Bronchus fibroblast of lung (primary cell): ENCODE measurements at places on chromosomes 2 and 18. TPM values are rescaled to one million over a fixed set of nuclear protein-coding genes. Genes with fewer than 3 reads are reported as not detected.

Gene KATNAL2
- 1.5 and 1.7 TPM in 2 replicates for total RNA-seq

Gene OTOS
- not detected in 2 replicates for total RNA-seq

Gene DYSF
- total RNA-seq, result under 0.01 TPM in 1 of 2 replicates, not detected in the other

Gene COLEC12
- 14.8 and 15.2 TPM in 2 replicates for total RNA-seq

Gene SPRED2
- 7.4 and 8.8 TPM in 2 replicates for total RNA-seq
